ENCODE measurements at places on chromosomes 7 and 10. TPM values are rescaled to one million over a fixed set of nuclear protein-coding genes. Genes with fewer than 3 reads are reported as not detected.

Gene WNT2
- not detected for total RNA-seq

Gene RFC2
- 25.0 TPM for total RNA-seq

Gene SLC26A5
- total RNA-seq, result under 0.01 TPM

Gene TMEM236
- 0.32 TPM for total RNA-seq

Gene RBM20
- 4.0 TPM for total RNA-seq

Gene LRRC72
- not detected for total RNA-seq

Gene MYL7
- total RNA-seq, result not detected

Gene ZNF394
- total RNA-seq, result 25.0 TPM

Gene TRIP6
- 62.6 TPM for total RNA-seq

Gene GALNT17
- total RNA-seq, result not detected

Gene AGAP5
- 0.81 TPM for total RNA-seq

Gene SNCG
- total RNA-seq, result 131 TPM

Gene AASS
- total RNA-seq, result 37.9 TPM

Gene CAMK2B
- under 0.01 TPM for total RNA-seq

Gene H2BK1
- total RNA-seq, result not detected

Gene UTF1
- total RNA-seq, result not detected

Gene BHLHA15
- 0.13 TPM for total RNA-seq

Gene THSD7A
- total RNA-seq, result 27.2 TPM

Gene PLAC9
- 0.19 TPM for total RNA-seq

Gene RTKN2
- 0.16 TPM for total RNA-seq

Gene C10orf143
- total RNA-seq, result 0.16 TPM

Gene SLIT1
- not detected for total RNA-seq

Gene LEP
- not detected for total RNA-seq

Gene MSMB
- not detected for total RNA-seq

Gene SFTPD
- not detected for total RNA-seq

Gene LOXL4
- 1.5 TPM for total RNA-seq

Gene PTF1A
- not detected for total RNA-seq
